Chondrocyte (in vitro differentiated cells): ENCODE measurements at places on chromosomes 12 and 14. TPM values are rescaled to one million over a fixed set of nuclear protein-coding genes. Genes with fewer than 3 reads are reported as not detected.

Gene RPGRIP1
- not detected in 3 replicates for total RNA-seq

Gene SPX
- total RNA-seq, result 2.1 to 4.4 TPM (median 2.6 TPM) in 3 replicates

Gene RD3L
- not detected in 3 replicates for total RNA-seq

Gene KRT1
- total RNA-seq, result not detected in 3 replicates

Gene SSPN
- 38.9 to 42.9 TPM (median 39.2 TPM) in 3 replicates for total RNA-seq

Gene ABCB9
- total RNA-seq, result 12.9 to 21.6 TPM (median 14.2 TPM) in 3 replicates
